ENCODE measurements at places on chromosomes 12 and 14.

GRCh38 chr12:120748242-120748641, 22.6 kb downstream of the ACADS start:
- no peak for DNase-seq

DNA sequence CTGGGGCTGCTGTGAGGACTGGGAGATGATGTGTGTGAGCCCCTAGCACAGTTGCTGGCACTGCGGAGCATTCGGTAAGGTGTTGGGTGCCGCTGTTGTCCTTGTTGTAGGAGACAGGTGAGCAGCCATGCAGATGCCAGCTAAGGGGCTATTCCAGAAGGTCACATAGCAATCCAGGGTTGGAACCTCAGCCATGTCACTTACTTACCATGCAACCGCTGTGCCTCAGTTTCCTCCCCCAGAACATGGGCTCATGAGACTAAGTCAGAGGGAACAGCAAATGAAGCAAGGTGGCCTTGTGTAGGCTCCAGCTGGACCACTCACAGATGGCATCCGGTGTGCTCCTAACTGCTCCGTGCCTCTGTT, 13.2 kb downstream of the DTX1 start:
- no peak for DNase-seq

GRCh38 chr14:53491884-53492277, 338.8 kb upstream of the DDHD1 start:
- no peak for DNase-seq

DNA sequence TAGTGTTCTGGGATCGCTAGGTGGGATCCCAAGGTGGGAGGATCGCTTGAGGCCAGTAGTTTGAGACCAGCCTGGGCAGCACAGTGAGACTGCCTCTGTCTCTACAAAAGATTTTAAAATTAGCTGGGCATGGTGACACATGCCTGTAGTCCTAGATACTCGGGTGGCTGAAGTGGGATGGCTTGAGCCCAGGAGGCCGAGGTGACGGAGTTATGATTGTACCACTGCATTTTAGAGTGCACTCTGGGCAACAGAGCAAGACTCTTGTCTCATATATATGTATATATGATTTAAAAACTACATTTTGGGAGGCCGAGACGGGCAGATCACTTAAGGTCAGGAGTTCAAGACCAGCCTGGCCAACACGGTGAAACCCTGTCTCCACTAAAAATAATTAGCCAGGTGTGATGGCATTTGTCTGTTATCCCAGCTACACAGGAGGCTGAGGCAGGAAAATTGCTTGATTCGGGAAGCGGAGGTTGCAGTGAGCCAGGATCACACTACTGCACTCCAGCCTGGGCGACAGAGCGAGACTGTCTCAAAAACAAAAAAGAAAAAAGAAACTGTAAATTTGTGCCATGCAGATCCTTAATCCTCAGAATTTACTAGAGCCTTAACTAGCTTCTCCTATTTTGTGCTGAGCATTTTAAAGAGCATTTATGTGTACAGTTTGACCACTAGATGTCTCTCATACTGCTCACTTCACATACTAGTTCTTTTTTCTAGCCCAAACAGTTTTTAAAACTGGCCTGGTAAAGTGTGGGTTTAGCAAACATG, 114.8 kb downstream of the MON2 start:
- no peak for DNase-seq

DNA sequence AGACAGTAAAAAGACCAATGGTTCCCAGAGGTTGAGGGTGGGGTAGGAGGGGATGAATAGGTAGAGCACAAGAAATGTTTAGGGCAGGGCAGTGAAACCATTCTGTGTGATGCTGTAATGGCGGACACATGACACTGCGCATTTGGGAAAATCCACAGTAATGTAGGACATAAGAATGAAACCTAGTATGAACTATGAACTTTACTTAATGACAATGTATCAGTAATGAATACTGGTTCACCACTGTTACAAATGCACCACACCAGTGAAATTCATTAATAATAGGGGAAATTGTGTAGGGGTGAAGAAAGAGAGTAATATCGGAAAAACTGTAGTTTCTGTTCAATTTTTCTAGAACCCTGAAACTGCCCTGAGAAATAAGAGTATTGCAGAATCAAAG, 5.6 kb downstream of the ERH start:
- no peak for DNase-seq

DNA sequence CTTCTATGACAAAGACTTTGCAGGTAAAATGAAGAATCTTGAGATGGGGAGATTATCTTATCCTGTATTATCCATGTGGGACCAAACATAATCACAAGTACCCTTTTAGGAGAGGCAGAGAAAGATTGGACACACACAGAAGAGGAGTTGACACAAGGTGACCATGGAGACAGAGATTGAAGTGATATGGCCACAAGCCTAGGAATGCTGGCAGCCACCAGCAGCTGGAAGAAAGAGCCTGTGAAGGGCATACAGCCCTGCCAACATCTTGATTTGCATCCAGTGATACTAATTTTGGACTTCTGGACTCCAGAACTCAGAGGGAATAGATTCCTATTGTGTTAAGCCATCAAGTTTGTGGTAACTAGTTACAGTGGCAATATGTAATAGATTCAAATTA, 78.1 kb downstream of the RPS29 start:
- DNase-seq = no peak

- no peak for DNase-seq
Measured at GRCh38 chr12:19654650-19655376, 215.5 kb downstream of the AEBP2 start.

GRCh38 chr14:68376067-68376779, 416.6 kb downstream of the ZFP36L1 start:
- no peak for DNase-seq

DNA sequence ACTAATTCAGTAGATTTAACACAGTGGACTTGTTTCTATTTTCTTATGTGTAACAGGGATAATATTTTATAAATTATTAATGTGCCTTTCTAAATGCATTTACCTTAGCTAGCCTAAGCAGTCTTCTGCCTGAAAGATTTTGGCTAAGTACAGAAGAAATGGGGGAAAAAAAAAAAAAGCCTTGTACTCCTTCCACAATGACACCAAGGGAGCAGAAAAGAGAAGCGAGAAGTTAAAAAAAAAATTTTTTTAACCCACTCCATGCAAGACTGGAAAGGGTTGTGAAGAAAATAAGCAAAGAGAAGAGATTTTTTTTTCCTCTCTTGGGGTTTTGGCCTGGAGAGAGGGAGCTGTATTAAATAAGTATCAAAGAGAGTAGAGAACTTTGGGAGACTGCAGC, 28.7 kb downstream of the NELL2 start:
- no peak for DNase-seq

DNA sequence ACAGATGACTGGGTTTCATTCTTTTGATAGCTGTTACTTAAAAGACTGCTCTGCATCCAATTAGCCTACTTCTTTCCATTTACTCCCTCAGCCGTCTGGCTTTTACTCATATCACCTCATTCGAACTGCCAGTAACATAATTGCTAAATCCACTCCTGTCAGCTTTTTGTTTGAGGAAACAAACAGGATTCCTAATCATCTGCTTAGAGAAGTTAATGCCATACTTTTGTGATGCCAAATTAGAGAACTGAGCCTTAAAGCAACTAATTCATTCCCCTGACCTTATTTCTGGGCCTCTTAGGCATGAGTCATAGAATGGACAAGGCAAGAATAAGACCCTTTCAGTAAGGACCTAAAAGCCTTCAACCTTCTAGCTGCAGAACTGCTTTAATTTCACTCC, 2.9 kb downstream of the OXA1L start:
- DNase-seq = no peak

DNA sequence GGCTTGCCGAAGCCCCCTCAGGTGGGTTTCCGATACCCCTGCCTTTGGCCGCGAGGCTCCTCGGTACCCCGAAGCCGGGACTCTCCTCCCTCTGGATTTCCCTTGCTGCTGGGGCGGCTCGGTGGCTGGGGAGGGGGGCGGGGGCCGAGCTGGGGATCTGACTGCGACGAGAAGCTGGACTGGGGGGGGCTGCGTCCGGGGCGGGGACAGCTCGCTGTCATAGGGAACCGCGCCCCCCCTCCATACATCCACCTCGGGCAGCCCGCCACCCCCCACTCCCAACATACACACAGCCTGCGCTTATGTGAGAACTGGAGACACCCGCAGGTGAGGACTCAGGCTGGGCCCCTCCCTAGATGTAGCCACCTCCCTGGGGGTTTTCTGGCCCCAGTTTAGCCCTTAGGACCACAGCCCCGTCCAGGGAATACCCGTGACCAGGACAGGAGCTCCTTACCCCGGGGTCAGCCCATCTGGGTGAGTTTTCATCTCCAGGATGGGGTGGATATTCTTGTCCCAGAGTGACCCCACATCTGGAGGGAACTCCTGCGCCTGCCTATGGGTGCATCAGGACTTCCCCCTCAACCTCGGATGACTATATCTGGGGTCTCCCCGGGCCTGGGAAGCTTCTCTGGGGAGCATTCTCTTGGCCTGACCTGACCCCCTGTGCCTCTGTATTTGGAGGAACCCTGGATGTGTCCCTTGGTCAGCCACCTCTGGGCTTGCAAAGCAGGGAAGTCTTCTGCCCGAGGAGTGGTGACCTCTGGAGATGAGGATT, 687 bp downstream of the ASIC1 start:
- DNase-seq = no peak

- no peak for DNase-seq
Measured at GRCh38 chr12:126537961-126538530, 1472.8 kb downstream of the AACS start.

- no peak for DNase-seq
Measured at GRCh38 chr14:92615451-92615850, 101.9 kb downstream of the RIN3 start.

- no peak for DNase-seq
Measured at GRCh38 chr14:102805371-102805891, 28.2 kb downstream of the TRAF3 start.

- DNase-seq = no peak
Measured at GRCh38 chr14:37122919-37123639, 49.3 kb downstream of the SLC25A21 start.
